ENCODE measurements at places on chromosomes 7 and 10. TPM values are rescaled to one million over a fixed set of nuclear protein-coding genes. Genes with fewer than 3 reads are reported as not detected.

The PPP1R3C gene
- total RNA-seq, result 19.6 TPM

The C10orf67 gene
- 0.54 TPM for total RNA-seq

The SLC29A3 gene
- 3.2 TPM for total RNA-seq

The XPNPEP1 gene
- total RNA-seq, result 61.5 TPM

The ABCB4 gene
- 3.8 TPM for total RNA-seq

The GATA3 gene
- total RNA-seq, result 0.09 TPM

The C10orf120 gene
- not detected for total RNA-seq

The MTURN gene
- total RNA-seq, result 137 TPM

The CALML3 gene
- total RNA-seq, result 0.09 TPM

The PLXNA4 gene
- 20.4 TPM for total RNA-seq

The PRSS37 gene
- not detected for total RNA-seq

The SFRP5 gene
- total RNA-seq, result 1.5 TPM

The BTBD16 gene
- not detected for total RNA-seq
